NCI-H226 (cell line): ENCODE measurements at places on chromosomes 3 and 15.

DNA sequence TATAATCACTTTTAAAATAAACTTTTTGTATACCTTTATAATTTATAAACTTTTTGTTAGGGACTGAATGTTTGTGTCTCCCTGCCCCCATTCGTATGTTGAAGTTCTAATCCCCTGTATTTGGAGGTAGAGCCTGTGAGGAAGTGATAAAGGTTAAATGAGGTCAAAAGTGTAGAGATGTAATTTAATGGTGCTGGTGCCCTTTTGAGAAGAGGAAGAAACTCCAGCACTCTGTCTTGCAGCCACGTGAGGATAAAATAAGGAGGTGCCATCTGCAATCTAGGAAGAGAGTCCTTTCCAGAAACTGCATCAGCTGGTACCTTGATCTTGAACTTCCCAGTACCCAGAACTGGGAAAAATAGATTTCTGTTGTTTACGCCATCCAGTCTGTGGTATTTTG is 106.1 kb upstream of the RGMA start:
- no peak for DNase-seq

DNA sequence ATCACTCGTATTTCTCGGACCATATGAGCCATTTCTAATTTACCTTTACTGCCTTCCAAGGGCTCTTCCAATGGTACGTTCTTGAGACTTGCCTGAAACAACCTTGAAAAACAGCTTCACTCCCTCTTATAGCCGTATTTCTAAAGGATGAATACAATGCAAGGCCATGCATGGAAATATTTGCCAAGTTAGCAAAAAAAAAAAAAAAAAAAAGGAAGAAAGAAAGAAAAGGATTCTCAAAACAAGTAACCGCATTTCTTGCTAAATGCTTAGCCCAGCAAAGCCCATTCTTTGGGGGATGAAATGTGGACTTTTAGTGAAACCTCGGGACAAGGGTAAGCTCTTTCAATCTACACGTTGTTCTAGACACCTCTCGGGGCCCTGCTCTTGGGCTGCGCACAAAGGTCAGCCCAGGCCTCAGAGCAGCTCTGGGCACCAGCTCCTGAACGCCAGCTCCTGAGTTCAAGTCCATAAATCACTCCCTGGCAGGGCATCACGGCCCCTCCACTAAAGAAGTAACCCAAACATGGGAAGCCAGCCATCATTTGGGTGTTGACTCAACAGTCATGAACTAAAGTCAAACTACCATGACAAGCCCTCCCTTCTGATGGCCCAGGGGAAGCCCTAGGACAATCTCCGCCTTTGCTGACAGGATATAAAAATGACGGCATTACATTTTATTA is 132.7 kb downstream of the ADAMTS17 start:
- DNase-seq = no peak

GRCh38 chr15:91783008-91783407 is 70.5 kb upstream of the SLCO3A1 start:
- no peak for DNase-seq

DNA sequence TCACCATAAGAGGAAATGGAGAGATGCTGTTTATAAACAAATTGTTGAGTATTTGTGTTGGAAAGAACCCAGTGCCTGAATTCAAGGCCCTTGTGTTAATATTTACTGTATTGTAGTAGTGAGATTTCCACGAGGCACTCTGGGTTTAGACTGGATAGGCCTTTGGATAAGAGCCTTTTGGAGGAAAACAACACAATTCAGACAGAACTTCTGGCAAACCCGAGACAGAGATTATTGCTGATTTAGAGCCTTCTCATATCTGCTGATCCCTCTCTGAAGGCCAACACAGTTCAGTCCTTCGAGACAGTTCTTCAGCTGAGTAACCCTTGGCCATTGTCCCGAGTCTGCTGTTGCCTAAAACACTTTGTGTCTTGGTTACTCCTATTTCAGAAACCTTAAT is 55.7 kb downstream of the LMCD1 start:
- DNase-seq = no peak

DNA sequence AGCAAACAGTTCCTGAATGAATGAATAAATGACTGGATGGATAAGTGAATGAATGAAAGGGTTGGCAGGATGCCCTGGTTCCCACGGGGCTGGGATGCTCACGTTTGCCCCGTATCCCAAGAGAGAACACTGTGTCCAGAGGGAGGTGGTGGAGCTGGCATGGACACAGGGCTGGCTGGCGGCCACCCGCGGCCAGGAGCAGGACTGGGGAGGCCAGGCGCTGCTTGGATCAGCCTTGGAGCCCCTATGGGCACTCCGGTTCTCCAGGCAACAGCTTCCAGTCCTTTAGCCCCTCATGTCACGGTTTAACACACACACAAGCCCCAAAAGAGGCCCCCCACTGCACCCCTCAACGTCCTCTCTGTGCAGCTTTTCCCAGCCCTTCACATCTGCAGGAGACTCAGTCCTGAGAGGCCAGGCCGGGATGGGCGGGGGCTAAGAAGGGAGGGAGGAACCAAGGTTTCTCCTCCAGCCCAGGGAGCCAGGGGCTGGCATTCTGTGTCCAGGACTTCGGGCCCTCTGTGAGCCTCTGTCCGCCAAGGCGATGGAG is 86.0 kb upstream of the ALDH1L1 start:
- peak; percentile 36 for DNase-seq

DNA sequence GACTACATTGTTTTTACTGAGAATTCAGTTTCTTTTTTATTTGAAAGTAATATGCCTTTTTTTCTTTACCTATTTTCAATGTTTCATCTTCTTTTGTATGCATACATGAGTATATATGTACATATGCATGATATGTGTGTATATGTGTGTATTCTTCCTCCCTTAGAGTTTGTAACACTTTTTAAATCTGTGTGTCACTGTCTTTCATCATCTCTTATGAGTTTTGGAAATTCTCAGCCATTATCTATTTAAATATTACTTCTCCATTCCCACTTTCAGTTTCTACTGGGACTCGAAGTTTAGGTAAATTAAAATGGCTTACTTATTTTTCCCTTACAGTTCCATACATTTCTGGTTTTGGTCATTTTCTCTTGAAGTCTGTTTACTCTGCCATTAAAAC is 754.1 kb downstream of the GRM7 start:
- DNase-seq = no peak

DNA sequence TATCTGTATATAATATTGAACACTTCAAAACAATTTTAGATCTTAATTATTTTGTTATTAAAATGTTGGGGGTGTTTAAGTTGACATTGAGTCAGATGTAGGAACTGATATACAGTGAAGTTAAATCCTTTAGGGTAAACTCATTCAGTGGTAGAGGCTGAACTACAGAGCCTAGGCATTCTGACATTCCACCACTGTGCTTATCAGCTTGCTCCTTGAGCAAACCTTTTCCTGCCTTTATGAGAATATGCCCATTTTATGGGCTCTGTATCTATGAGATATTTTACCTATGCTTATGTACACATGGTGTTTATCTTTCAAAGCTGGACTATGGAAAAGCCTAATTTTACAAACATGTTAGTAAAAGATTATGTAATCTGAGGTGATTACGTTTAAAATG is 407.5 kb downstream of the ZBTB20 start:
- no peak for DNase-seq

- peak; percentile 86 for DNase-seq
These were observed 11.7 kb downstream of the ARHGEF26 start for GRCh38 chr3:154132777-154133375.

DNA sequence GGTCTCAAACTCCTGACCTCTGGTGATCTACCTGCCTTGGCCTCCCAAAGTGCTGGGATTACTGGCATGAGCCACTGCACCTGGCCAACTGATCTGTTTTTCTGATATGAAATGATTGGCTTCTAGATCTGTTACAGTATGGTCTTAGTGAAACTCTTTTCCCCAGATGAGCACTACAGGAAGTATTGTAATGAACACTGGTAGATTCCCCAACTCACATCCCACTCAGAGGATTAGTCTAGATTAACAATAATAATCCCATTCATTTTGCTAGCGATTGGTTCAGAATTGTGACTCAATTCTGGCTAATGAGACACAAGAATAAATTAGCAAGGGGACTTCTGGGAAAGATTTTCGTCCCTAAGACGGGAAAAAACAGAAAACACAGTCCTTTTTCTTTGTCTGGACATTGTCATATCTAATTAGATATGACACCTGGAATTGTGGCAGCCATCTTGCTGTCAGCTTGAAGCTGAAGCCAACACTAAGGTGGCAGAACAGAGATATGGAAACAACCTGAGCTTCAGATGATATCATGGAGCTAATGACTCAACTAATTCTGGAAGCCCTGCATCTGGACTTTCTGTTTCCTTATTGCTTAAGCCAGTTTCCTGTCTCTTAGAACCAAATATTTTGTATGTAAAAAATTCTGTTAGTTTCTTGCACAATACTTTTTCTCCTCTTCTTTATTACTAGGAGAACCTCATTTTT is 17.4 kb upstream of the NPTN start:
- peak; percentile 71 for DNase-seq

DNA sequence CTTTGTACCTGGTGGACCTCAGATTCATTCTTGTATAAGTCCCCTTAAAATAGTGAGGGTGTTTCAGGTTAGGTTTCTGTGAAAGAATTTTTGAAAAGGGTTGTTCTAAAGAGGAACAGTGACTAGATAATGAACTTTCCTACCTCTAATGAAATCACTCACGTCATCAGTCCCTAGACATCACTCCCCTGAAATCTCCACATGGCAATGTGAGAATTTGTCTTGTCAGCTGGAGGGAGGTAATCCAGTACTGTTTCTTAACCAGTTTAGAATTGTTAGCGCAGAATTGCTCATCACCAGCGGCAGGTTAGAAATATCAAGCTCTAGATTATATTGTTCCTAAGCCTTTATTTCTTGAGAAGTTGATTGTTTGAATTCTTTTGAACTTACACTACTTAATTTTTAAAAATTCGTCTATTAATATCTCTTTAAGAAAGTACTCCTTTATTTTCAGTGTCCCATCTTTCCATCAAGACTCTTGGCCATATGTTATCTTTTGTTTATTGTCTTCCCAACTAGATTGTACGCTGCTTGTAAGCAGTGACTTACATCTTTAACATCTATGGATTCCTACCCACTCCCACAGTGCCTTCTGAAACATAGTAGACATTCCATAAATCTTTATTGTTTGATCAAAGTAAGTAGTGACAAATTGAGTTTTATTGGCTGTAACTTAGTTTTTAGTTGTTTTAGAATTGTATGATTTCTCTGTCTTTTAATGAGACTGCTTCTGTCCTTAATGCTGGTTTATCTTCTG is 52.8 kb downstream of the RASA2 start:
- DNase-seq = no peak

DNA sequence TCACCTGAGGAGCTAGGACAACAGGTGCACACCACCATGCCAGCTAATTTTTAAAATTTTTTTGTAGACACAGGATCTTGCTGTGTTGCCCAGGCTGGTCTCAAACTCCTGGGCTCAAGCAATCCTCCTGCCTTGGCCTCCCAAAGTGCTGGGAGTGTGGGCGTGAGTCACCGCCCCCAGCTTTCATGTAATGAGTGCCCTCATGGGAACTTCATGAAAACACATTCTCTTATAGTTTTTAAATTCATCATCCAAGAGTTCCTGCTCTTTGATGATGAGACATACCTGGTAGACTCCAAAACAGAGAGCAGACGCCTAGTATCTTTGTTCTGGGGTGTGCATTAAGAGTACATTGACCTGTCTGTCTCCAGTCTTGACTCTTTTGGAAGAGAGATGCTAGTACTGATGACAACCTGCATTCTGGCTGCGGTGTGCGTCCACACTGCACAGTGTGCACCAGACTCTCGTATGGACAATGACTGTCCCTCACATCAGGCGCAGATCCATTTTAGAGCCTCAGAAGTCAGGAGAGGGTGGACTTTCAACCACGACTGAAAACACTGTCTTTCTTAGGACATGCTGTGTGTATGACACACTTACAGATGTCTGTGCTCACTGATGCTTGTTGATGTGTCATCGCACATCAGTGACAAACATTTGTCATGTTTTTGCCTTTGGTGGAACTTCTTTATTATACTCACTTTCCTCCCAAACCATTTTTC is 2.0 kb downstream of the NRROS start:
- DNase-seq = no peak

GRCh38 chr15:89578146-89578545 is 2.9 kb downstream of the TICRR start:
- DNase-seq = no peak

DNA sequence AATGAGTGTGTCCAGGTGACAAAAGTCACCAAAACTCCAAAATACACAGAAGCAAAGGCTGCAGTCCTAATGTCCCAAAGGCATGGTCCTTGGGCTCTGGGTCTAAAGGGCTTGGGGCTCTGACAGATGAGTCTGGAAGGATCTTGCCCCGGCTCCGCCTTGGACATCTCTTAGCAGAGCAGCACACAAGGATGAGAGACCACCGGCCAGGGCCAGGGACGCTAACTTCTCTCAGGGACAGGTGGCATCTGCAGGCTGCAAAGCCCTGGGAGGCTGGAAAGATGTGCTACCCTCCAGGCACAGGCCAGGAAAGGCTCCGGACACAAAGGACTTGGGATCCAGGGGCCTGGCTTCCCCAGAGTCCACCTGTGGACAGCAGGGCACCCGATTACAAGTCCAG is 14.1 kb upstream of the SHISA5 start:
- no peak for DNase-seq

GRCh38 chr3:100766069-100766468 is 56.8 kb downstream of the TFG start:
- no peak for DNase-seq

GRCh38 chr15:72237853-72238224 is 6.8 kb upstream of the PKM start:
- DNase-seq = no peak

DNA sequence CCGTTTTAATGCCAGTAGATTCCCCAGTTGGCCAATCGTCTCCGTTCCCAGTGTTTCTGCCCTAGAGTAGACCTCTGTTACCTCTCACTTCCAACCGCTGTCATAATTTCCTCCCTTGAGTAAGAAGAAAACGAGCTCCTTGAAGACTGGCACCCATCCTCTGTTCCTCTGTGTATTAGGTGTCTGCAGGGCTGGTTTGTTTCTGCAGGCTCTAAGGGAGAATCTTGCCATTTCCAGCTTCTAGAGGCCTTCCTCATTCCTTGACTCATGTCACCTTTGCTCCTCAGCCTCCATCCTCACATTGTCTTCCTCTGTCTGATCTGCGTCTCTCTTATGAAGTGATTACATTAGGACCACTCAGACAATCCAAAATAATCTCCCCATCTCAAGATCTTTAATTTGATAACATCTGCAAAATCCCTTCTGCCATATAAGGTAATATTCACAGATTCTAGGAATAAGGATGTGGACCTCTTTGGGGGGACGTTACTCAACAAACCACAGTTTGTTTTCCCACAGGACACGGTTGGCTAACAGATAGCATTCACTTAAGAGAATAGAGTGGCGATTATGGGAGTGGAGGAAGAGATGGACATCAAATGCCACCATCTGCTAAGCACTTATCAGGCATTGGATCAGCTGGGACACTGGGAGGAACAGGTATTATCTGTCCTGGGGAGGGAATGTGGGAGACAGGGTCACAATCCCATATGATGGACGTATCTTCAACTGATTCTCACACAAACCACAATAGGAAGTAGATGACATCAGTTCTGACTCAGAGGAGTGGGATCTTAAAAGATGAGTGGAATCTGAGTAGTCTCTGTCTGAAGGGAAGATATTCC is 17.1 kb downstream of the ARHGAP31 start:
- peak; percentile 62 for DNase-seq

- no peak for DNase-seq
These were observed 199.4 kb upstream of the STRIT1 start for GRCh38 chr3:155492841-155493240.
